ENCODE measurements at places on chromosomes 2 and 18.

DNA sequence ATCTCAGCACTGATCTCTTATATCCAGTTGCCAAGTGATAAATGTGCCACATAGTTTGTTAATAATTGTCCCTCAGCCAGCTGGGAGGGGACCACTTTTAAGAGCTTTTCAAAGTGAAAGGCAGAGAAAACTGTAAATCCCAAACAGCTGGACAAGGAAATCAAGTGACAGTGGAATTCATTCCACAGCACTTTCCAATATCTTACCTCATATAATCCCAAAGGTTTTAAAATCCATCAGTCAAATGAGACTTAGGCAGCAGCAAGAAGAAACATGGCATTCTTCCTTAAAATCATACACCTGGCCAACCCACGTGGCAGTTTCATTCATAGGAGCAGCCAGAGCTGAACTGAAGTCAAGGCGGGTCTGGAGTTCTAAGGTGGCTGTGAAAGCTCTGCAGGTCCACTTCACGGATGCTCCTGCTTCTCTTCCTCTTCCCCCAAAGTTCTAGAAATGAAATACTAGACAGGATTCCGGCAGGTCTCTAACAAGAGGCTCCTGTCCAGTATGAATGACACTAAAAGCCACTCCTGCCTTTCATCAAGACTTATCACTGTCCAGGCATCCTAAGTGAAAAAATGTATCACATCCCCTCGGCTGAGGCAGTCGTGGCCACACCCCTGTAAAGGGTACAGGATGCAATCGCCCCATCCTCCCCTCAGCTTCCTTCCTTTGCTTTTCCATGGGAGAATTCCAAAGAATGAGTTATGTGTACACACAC lies 190.4 kb upstream of the STK17B start:
- no peak for DNase-seq

GRCh38 chr18:63199743-63200241 lies 119.8 kb downstream of the BCL2 start:
- DNase-seq: no peak

GRCh38 chr2:210633699-210634098 lies 77.3 kb downstream of the CPS1 start:
- no peak for DNase-seq

GRCh38 chr18:55261253-55261652 lies 302.0 kb upstream of the CCDC68 start:
- DNase-seq: no peak

DNA sequence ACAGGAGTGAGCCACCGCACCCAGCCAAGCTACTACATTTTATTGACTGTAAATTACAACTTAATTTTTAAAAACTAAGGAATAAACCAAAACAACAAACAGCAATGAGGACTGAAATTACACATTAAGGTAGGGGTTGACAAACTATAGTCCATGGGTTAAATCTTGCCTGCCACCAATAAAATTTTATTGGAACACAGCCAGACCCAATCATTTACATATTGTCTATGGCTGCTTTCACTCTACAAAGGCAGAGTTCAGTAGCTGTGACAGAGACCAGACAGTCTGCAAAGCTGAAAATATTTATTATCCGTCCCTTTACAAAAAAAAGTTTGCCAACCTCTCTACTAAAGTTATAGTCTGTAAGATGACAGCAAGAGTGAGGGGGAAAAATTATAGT lies 24.3 kb upstream of the UGP2 start:
- DNase-seq: no peak

- DNase-seq: no peak
These were observed 128.7 kb downstream of the PLA2R1 start for GRCh38 chr2:159933727-159934049.

DNA sequence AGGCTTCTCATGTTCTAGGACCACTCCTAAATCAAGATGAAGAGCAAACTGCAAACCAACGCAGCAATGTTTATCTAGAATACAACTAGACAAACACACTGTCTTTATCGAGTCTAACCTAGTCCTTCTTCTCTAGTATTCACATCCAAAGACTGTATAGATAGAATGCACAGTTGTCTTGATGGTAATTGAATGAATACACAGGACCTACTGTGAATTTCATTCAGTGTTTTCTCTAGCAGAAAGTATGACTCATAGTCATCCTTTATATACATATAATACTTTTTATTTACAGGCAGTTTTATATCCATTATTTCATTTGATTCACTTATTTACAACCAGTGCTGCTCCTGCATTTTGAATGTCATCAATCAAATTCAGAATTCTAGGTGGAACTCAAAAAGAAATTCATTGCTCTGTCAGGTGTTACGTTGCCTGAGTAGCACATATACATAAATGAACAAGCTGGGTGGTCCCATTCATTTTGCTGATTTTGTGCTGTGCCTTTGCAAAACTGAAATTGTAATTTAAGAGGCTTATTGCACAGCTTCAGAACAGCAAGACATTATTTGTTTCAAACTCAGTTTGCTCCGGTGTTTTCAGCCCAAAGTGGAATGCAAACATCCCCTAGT lies 374.8 kb downstream of the EPHA4 start:
- DNase-seq: no peak

DNA sequence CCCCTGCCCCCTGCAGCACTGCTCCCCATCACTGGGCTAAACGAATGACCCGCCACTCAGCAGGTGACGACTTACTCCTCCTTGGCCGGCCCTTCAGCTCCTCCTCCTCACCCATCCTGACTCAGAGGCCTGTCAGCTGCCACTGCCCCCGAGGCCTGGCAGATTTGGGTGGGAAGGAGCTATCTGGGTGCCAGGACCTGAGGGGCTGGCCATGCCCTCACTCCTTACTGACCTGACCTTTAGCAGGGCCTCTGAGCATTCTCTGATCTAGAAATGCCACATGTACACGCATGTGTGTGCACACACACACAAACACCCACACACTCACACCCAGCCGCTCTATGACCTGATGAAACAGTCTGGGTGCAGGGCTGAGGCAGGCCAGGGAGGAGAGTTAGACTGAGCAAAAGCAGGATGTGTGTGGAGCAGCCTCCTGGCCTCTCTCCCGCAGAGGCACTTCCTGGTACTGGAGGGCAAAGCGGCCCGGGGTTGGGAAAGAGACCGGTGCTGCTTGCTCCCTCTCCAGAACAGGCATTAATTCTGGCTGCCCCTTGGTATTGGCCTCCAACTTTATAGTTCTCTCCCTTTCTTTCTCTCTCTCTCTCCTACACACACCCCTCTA lies 68.0 kb downstream of the ZFP36L2 start:
- DNase-seq: peak; percentile 59

- no peak for DNase-seq
These were observed 15.3 kb downstream of the SIX3 start for GRCh38 chr2:44956843-44957242.

DNA sequence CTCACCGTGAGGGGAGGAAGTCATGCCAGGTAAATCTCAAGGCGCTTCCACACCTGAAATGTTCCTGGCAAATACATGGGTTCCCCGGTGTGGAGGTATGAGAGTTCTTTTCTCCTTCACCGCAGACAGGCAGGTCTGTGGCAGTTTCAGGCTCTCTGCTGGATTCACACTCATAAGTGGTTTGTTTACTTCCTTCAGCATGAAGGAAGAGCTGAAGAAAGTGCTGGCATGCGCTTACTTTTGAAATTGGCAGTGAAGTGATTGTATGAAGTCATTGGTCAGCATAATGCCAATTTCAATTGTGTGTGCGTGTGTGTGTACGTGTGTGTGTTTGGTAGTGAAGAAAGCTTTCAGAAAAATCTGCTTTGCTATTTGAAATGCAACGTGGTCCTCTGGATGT lies 43.4 kb downstream of the RNF144A start:
- DNase-seq: peak; percentile 74

DNA sequence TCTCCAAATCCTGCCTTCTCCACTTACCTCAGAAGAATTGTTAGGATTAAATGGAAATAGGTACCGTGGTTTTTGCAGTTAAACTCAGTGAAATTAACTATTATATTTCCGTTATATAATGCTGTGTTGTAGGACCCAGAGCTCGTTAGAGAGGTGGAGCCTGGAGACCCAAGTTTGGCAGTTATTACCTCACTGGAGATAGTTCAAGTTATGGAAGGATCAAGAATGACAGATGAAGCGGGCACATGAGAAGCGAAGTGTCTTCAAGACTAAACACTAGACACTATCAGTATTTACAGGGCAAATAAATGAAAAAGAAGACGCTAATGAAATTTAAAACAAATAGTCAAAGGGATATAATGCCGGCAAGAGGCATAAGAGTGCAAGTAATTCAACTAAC lies 866 bp downstream of the CWC22 start:
- no peak for DNase-seq

- DNase-seq: no peak
These were observed 62.3 kb downstream of the TNS1 start for GRCh38 chr2:217940261-217941220.
